ENCODE measurements at places on chromosomes 11 and 22. TPM values are rescaled to one million over a fixed set of nuclear protein-coding genes. Genes with fewer than 3 reads are reported as not detected.

Gene TBX10
- 0.41 TPM for total RNA-seq

Gene NAALAD2
- total RNA-seq = 1.1 TPM

Gene NLRP10
- total RNA-seq = not detected

Gene OR5P2
- total RNA-seq = not detected

DNA sequence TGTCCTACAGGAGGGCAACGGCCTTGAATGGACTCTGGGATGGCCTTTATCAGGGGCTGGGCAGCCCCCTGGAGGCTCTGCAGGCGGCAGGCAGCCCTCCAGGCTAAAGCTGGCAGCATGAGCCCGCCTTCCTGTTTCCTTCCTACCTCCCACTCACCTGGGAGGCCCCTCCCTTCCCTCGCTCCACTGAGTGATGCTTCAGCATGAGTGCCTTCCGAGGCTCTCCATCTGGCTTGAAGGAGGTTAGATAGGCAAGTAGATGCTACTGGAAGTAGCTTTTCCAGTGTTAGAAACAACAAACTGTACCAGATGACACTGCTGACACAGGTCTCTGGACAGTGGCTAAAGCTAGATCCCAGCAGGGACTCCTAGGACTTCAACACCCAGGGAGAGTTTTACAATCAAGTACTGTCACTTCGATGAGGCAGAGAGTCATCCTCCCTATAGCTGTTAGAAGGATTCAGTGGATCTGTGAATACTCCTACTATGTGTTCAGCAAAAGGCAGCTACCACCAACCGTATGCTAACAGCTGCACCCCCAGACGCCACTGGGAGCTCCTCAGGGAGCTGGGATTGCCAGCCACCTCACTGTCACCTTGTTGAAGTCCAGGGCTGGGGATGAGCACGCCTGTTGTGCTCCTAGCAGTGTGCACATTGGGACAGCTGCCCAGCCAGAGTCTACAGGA lies 4.1 kb upstream of the SLC25A1 start:
- no peak for DNase-seq

Measured in Right ventricle myocardium inferior (tissue), 1 donor.